ENCODE measurements at places on chromosomes 11 and 22. TPM values are rescaled to one million over a fixed set of nuclear protein-coding genes. Genes with fewer than 3 reads are reported as not detected.

STX3 gene
- total RNA-seq = 20.6 TPM

C11orf87 gene
- total RNA-seq = 0.15 TPM

DNA sequence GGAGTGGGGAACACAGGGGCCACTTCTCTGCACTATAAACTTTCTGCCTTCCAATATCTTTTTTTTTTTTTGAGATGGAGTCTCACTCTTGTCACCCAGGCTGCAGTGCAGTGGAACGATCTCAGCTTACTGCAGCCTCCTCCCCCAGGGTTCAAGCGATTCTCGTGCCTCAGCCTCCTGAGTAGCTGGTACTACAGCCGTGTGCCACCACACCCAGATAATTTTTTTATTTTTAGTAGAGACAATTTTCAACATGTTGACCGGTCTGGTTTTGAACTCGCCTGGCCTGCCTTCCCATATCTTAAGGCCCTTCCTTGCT, 1.7 kb downstream of the SLC3A2 start:
- peak overlapping the region; percentile 100 for H3K27ac ChIP-seq
- DNase-seq = no peak
- H3K27me3 ChIP-seq = peaks cover 4% of the 10 kb centered on the region
- H3K36me3 ChIP-seq = peaks cover 52% of the 10 kb centered on the region
- peaks cover 57% of the 10 kb centered on the region for H3K4me1 ChIP-seq

OR10D3 gene
- total RNA-seq = not detected

Measured in HFFc6 (cell line).